CD8-positive, alpha-beta memory T cell (primary cell): ENCODE measurements at places on chromosomes 4 and X.

DNA sequence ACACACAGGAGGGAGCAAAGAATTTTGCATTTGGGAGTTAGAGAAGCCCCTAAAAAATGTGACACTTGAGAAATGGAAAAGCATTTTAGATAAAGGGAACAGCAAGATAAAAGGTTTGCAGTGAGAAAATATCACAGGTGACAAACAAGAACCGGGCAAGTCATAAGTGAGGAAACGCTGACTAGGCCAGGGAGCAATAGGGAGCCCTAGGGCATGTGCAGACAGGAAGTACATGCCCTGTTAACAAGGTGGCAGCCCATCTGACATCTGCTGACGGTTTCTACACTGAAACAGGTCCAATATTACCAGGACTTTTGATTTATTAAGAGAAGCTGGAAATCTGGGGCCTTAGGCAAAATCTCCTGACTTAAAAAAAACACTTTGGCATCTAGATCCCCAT is 4.0 kb upstream of the IL13RA1 start:
- no peak for DNase-seq

DNA sequence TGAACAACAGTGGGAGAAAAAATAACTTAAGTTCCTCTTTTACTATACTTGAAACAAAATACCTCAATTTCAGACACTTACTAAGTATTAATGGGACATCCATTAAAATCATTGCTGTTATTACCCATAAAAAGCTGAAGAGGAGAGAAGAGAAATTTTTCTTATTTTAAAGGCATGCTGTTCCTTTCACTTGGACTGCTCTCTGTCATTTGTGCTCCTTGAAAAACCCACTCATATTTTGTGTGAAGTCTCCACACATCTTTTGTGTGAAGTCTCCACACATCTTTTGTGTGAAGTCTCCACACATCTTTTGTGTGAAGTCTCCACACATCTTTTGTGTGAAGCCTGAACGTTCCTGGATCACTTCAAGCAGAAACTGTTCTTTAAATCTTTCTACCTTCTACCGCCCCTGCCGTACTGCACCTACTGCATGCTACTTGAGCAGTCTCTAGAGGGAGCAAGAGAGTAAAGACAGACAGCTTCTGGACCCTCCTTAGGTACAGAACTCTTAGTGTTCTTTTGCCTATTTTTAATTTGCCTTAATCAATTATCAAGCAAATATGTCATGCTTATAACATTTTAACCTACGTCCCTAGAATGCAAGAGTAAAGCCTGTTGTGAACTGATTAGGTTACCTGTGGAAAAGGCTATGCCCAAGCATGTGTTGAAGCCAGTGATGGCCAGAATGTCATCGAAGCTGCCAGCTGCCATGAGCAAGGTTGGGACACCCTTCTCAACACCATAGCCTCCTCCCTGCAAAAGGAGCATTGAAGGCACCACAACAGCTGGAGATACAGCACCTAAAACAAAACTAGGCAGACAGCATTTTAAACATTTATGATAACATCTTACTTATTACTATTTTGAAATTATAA is 27.1 kb upstream of the SLC9B1 start:
- DNase-seq: peak; percentile 47

DNA sequence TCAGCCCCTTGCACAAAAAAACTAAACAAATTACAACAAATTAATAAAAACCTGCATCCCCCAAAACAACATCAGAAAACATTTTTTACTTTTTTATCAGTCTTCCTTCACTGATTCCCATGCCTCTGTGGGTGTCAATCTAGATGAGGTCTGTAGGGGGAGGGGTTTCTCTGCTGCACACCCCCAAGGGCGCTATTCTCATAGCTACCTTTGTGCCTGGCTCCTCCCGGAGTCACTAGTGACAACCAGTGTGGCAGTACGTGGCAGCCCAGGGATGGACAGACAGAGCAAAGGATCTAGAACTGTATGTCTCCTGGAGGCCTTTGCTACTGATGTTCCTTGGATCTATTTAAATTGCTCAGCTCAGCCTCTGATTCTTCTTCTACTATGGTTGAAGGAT is 228.1 kb upstream of the ANXA3 start:
- DNase-seq: no peak

GRCh38 chr4:146176891-146177290 is 1.4 kb downstream of the LSM6 start:
- no peak for DNase-seq

- DNase-seq: no peak
These were observed 103.3 kb upstream of the FAT1 start for GRCh38 chr4:186826846-186827533.

DNA sequence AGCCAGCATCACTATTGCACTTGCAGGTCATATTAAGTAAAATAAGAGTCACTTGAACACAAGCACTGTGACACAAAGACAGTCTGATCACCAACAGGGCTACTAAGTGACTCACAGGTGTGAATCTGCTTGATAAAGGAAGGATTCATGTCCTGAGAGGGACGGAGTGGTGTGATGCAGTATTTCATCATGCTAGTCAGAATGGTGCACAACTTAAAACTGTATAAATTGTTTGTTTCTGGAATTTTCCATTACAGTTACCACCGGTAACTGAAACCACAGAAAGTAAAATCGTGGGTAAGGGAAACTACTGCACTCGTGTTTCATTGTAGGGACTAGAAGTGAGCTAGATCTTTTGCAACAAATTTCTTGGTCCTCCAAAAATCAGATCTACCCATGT is 109.7 kb downstream of the ELOVL6 start:
- DNase-seq: no peak

GRCh38 chrX:106159861-106160282 is 8.2 kb upstream of the PWWP3B start:
- no peak for DNase-seq

GRCh38 chr4:19675172-19675811 is 576.4 kb upstream of the SLIT2 start:
- DNase-seq: no peak
